ENCODE measurements at places on chromosomes 4 and X.
A peak's percentile ranks its signal among the peaks of the same experiment; 100 is the strongest.

GRCh38 chrX:24190500-24191156 lies 41.1 kb downstream of the ZFX start:
- DNase-seq, result peak; percentile 21

- DNase-seq, result no peak
Measured at GRCh38 chrX:109992203-109992602, 10.7 kb upstream of the TMEM164 start.

- DNase-seq, result no peak
Measured at GRCh38 chr4:79016878-79017277, 77.6 kb upstream of the PAQR3 start.

- peak; percentile 83 for DNase-seq
Measured at GRCh38 chr4:187209921-187210613, 486.4 kb upstream of the FAT1 start.

- peak; percentile 71 for DNase-seq
Measured at GRCh38 chrX:150365051-150365989, 2.2 kb downstream of the MAMLD1 start.

DNA sequence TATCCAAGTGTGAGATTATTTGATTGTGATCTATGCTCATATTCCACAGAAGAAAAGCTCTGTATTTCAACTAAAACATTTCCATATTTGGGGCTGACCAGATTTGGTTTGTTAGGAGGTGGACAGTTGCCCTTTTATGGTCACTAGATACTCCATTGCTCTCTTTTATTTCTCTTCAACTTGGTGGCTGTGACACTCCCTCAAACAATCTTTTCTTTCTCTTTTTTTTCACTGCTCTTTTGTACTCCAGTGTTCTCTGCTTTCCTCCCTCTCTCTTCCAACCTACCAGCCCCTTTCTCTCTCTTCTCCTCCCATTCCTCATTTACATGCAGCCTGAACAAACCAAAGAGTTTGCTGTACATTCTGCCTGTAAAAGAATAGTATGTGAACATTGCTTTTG lies 48.8 kb downstream of the RBPJ start:
- peak; percentile 13 for DNase-seq

GRCh38 chr4:26936284-26937065 lies 75.8 kb downstream of the STIM2 start:
- DNase-seq, result no peak

GRCh38 chrX:48835524-48836329 lies at the start of gene PCSK1N:
PCSK1N (minus strand) TSS chrX:48835610; CDS start chrX:48835532, 78 bp downstream.
- DNase-seq, result no peak

- peak; percentile 83 for DNase-seq
Measured at GRCh38 chr4:99324979-99325378, 3.8 kb upstream of the ADH1B start.

DNA sequence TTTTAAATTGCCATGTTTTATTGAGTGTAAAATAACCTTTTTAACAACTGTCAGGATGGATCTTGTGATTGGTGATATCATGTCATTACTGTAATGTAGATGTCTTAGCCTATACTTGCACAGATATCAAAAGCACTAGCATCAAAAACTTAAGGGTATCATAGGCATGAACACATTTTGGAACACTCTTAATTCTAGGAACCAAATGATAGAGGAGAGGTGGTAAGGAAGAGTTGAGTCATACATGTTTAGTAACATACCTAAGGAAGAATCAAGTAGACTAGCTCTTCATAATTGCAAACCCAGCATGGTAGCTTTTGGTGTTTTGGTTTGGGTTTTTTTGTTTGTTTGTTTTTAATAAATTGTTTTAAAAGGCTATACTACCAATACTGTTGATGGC lies 43.4 kb downstream of the SMARCAD1 start:
- no peak for DNase-seq

- no peak for DNase-seq
Measured at GRCh38 chr4:177367336-177367735, 57.7 kb downstream of the NEIL3 start.

DNA sequence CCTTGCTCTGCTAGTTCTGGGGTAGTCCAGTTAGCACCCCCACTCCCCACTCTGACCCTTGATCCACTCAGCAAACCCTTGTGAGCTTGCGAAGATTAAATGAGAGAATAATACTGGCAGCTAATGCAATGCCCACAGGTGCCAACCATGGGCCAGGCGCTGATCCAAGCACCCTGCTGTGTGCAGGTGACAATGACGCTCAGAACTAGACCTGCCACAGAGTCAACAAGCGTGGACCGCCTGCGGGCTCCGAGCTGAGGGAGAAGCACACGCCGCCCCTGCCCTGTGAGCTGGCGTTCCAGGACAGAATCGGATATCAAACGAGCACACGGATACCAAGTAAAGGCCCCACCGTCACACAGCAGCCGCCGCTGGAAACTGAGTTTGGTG lies 129.2 kb downstream of the FAM53A start:
- no peak for DNase-seq

DNA sequence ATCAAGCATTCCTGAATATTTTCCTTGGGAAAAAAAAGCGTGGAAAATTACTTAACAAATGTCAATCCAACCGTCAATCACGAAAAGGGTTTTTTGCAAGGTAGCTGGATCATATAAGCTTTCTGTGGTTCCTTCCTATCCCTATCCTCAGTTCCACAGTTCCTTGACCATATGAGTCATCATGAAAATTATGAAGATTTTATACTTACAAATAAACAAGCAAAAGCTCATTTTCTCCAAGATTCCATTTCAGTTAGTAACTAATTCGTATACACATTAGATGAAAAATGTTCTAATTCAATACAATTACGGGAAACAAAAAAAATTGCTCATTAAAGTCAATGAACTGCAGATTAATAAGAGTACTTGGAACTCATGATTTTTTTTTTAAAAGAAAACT lies 228.8 kb downstream of the NSUN7 start:
- no peak for DNase-seq

- peak; percentile 92 for DNase-seq
Measured at GRCh38 chrX:2928583-2929434, at the start of gene ARSD. ARSD (minus strand) TSS chrX:2929339; CDS start chrX:2929275, 64 bp downstream.

GRCh38 chr4:150181536-150181935 lies 103.3 kb downstream of the DCLK2 start:
- DNase-seq, result no peak

GRCh38 chr4:1994938-1995337 lies 13.8 kb downstream of the NELFA start:
- DNase-seq, result no peak

DNA sequence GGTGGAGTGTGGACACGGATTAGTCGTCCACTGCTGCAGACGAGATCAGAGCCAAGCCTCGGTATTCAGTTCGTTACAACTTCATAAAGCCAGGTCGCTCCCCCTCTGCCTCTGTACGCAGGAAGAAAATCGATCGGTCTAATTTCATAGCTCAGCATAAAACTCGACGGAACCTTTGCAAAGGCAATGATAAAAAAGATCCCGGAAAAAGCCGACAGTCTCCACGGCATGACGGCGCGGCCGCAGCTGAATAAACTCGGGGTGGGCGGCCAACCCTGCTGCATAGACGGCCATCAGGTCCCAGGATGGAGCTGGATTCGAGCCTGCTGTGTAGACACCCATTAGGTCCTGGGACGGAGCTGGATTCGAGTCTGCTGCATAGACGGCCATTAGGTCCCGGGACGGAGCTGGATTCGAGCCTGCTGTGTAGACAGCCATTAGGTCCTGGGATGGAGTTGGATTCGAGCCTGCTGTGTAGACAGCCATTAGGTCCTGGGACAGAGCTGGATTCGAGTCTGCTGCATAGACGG lies 113.8 kb upstream of the PPP2R3B start:
- DNase-seq, result no peak

GRCh38 chrX:20015422-20015821 lies 24.6 kb upstream of the BCLAF3 start:
- DNase-seq, result no peak

GRCh38 chrX:30577362-30577991 lies at the start of gene TASL:
TASL (minus strand) TSS chrX:30577766; CDS start chrX:30560355, 17,411 bp downstream.
- no peak for DNase-seq

GRCh38 chrX:153547195-153547594 lies 29.8 kb downstream of the ATP2B3 start:
- no peak for DNase-seq

DNA sequence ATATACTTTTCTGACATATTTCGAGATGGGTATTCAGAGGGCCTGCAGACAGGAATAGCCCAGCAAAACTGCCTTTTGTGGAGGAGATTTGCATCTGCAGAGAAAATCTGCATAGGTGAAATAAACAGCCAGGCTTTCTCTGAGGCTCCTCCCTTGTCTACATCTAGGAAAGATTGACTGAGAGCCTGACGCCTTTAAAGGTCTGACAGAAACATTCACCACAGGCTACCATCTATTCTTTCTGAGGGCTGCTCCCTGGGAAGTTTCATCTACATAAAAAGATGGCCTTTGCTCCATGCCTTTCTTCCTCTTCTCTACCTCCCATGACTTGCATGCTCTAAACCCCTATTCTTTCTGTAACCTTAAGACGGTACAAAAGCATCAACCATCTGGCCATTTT lies 55.0 kb upstream of the AP1S2 start:
- DNase-seq, result no peak

DNA sequence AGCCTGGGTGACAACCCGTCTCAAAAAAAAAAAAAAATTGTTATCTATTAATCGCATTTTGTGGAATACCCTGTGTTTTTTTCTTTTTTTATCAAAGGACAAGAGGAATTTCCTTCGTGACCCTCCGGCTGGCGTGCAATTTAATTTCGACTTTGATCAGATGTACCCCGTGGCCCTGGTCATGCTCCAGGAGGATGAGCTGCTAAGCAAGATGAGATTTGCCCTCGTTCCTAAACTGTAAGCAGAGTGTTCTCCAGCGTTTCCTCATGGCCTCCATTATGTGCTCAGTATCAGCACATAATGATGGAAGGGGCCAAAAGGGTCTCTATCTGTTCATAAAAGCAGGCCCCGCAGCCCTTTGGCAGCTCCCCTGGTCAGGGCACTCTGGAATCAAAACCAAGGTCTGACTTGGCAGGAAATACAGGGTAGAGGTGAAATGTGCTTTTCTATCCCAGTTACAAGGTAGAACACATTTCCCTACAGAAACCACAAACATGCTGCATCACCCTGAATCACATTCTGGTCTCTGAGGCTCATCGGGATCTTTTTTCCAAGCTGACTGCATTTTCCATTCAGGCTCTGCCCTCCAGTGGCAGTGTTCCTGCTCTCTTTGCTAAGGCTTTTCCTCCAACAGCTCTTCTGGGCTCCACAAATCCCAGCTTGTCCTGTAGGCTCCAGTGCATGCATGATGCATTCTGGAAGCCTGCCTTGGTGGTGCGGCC lies 24.4 kb downstream of the SYAP1 start:
- DNase-seq, result peak; percentile 53

- peak; percentile 61 for DNase-seq
Measured at GRCh38 chr4:125315576-125316400, 1.0 kb downstream of the FAT4 start.

GRCh38 chr4:15198070-15198727 lies 195.9 kb downstream of the CPEB2 start:
- no peak for DNase-seq

GRCh38 chr4:175238827-175239517 lies 320.8 kb downstream of the ADAM29 start:
- DNase-seq, result no peak

GRCh38 chr4:112343330-112344080 lies 46.3 kb downstream of the ALPK1 start:
- DNase-seq, result no peak
